ENCODE measurements at places on chromosomes 5 and 9.

DNA sequence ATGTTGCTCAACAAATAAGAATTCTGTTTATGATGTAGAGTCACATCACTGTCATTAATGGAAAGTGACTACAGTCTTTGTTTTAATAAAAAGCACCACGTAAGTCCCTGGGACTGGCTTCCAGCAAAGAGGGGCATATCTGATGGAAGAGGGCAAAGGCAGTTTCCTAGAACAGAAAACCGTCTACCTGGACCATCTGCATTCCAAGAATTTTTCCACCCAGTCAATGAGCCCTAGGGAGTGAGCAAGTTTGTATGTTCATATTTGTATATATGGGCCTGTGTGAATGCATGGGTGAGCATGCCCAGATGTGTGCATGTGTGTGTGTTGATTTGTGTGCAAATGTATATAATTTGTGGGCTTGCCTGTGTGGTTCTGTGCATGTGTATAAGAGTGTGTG lies 156.8 kb upstream of the SEMA6A start:
- no peak for DNase-seq

- DNase-seq: no peak
These were observed 117.4 kb upstream of the ELL2 start for GRCh38 chr5:96079075-96079474.

- DNase-seq: no peak
These were observed 400.9 kb upstream of the MEF2C start for GRCh38 chr5:89283728-89284493.

GRCh38 chr5:6790346-6790865 lies 77.2 kb downstream of the TENT4A start:
- DNase-seq: no peak

DNA sequence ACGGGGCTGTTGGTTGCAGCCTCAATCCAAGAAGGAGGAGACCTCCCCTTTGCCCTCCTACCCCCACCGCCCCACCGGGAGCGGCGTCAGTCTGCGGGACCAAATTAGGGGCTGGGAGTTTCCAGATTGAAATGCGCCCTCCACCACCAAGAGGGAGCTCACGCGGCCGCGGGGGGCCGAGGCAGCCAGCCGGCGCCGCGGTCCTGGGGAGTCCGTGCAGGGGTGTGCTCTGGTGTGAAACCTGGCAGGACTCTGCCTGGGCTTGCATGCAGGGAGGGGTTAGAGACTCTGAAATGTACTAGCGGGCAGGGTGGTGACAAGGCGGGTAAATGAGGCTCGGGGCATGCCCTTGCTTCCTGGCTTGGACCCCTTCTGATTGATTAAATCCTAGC lies 989 bp upstream of the FBN2 start:
- DNase-seq: no peak

DNA sequence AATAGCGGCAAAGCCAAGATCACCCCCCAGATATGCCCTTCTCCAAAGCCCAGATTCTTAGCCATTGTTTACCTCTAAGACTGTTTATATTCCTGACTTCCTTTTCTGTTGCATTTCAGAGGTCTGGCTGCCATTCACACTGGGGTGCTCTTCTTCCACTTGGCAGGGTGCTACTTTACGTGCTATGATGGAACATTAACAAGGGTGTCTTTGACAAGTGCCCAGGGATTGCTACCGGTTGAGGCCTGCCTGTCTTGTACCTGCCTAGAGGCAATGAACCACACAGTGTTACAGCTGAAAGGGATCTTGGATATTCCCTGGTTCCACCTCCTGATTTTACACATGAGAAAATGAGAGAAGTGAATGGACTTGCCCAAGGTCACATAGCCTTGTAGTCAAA lies 352.1 kb upstream of the KIF2A start:
- DNase-seq: no peak

DNA sequence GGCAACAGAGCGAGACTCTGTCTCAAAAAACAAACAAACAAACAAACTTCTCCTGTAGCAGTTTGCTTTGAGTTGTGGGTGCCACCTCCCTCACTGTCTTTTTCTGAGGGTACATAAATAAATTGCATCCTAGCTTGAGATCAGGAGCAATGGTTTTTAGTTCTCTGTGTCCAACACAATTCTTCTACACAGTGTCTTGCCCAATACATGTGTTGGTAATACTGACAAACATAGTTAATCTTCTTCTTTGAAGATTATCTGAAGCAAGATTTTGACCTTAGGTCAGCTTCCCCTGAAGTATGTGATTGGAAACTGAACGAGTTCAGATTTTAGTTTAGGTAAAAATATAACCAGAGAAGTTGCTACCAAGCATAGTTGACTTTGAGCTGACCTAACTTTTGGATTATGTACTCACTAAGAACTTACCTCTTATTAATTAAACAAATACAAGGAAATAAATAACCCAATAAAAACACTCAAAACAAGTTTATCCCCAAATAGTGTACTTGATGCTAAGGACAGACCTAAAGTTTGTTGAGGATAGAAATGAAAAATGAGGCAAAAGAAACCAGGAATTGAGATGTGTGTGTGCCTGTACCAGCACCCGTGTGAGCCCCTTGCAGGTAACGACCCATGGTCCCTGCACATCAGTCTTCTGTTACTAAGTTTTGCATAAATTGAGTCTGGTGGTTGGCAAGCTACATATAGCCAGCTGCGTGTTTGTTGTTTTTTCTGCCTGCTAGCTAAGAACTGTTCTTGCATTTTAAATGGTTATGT lies 16.2 kb downstream of the TJP2 start:
- DNase-seq: no peak

DNA sequence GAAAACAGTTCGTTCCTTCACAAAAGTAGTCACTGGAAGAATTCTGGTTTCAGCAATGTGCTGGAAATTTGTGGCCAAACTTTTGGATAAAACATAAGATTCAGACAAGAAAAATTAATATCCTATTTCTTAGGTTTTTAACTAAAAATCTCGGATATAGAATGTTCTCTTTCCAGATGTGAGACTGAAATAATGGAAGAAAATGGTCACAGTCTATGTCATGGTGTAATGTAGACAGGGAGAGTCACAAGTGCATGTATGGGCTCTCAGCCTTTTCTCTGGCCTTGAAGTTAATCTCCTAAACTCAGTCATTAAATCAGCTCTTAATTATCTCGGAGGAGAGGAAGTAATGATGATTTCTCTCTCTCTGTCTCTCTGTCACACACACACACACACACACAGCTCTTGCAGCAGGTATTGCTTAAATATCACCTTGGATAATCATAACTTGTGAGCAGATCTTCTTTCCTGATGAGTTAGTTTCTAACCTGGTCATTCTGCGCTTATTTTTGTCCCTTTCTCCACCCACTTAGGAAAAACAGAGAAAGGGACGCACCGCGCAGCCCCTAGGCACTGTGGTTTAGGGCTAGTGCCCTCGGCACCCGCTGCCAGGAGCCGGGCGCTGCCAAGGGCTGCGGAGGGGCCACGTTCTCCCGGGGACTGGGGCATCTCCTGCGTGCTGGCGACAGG lies 672 bp upstream of the ITGA2 start:
- no peak for DNase-seq

GRCh38 chr5:1666812-1667588 lies 132.6 kb downstream of the MRPL36 start:
- DNase-seq: peak; percentile 83

- DNase-seq: no peak
These were observed 412.7 kb downstream of the PIK3R1 start for GRCh38 chr5:68628082-68628814.

GRCh38 chr9:131627648-131628458 lies 82.5 kb downstream of the PRRT1B start:
- no peak for DNase-seq

- no peak for DNase-seq
These were observed 38.6 kb downstream of the CRB2 start for GRCh38 chr9:123394291-123395235.

DNA sequence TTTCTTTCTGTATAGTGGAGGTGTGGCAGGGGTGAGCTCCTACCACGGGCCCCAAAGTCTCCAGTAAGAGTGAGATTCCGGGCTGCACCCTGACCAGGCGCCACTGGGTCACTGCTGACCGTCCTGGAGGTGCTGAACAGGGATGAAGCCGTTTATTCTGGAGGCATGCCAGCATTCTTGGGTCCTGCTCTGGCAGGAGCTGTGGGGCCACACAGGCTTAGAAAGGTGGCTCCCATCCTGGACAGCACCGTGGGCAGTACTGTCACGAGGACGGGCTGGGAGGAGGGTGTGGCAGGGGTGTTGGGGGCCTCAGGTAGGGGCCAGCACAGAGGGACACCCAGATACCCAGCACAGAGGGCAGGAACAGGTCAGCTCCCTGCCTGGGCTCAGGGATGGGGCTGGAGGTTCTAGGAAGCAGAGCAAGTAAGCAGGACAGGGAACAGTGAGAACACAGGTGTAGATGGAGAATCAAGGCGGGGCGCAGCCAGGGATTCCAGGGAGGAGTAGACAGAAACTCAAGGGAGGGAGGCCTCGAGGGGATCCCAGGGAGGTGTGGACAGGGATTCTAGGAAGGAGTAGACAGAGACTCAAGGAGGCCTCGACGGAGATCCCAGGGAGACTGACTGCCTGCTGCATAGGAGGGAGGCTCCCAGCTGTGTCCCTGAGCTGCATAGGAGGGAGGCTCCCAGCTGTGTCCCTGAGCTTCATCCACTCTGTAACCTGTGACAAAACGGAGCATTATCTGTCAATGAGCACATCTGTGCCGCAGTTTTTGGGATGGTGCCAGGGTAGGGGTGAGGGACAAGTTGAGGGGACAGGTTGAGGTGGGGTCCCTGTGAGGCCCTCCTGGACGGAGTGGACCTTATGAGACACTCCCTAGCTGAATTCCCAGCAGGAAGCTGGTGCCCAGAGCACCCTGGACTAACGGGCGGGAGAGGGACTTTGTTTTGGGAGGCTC lies 1.1 kb upstream of the PLEKHG4B start:
- DNase-seq: no peak

DNA sequence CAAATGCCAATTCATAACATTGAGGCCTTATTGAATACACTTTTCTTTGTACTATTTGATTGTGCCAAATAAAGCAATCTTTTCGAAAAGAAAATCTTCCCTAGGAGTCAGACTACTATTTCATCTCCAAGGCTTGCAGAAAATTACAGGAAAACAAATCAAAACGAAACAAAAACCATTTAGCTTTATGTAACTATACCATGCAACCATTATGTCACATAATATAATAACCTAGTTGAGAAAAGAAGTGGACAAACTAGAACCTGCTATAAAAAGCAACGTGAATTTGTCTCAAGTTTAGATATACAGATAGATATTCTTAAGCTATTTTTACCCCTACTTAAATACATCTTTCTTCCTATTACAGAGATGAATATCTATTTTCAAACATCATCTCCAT lies 18.0 kb downstream of the HTR4 start:
- DNase-seq: no peak

DNA sequence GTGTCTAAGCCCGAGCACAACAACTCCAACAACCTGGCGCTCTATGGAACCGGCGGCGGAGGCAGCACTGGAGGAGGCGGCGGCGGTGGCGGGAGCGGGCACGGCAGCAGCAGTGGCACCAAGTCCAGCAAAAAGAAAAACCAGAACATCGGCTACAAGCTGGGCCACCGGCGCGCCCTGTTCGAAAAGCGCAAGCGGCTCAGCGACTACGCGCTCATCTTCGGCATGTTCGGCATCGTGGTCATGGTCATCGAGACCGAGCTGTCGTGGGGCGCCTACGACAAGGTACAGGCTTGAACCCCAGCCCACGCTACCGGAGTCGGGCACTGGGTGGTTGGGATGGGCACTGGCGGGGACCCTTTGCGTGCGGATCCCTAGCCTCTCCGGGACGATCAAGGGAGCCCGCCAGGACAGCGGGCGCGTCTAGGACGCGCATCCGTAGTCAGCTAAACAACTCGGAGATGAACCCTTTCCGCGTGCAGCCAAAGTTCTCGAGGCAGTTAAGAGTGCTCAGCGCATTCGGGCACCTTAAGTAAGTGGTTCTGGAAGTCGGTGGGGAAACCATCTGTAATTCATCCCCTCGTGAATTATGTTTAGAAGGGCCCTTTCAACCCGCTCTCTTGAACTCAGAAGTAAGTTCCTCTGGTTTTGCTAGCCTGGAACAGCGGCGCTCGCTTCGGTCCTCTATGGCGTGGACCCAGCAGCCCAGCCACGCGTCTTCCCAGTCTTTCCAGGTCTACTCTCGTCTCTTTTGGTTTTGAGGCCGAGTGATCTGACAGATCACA lies 1.3 kb downstream of the KCNN2 start:
- DNase-seq: peak; percentile 44

DNA sequence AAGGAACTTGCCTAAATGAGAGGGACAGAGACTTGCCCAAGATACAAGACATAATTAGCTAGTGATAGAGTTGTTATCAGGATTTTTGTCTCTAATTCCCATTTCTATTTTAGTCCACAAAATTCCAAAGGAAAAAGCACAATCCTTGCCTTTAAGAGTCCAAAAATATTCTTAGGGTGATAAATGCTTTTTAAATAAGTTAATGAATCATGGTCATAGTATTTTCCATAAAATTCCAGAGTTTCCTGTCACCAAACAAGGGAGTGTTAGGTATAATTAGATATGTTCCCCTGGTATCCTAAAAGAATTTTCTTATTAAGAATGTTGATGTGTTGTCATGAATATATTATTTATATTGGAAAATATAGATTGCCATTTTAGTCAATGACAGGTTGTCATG lies 21.8 kb upstream of the CEP72 start:
- no peak for DNase-seq

DNA sequence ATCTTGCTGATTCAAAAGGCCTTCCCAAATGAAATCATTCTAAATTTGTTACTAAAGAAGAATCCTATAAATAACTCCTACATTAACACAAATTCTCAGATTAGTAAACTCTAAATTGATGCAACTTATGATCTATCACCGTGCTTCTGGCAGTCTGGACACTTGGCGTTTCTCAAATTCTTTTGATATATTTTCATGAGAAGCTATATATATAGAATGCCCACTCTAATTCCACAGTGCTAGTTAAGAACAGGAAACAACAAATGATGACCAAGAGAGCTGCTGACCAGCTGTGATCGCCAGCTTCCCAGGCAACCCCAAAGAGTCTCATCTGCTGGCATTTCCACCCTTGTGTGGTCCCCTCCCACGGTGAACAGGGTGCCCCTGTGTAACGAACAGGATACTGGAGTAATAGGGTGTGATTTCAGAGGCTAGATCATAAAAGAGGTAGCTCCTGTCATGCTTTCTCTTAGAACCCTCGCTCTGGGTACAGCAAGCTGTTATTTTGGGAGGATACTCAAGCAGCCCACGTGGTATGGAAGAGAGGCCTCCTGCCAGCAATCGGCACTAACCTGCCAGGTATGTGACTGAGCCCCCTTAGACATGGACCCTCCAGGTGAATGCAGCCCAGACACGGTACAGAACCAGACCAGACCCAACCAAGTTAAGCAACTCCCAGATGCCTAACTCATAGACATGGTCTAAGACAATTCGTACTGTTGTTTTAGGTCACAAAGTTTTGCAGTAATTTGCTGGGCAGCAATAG lies 64.7 kb downstream of the CDC14B start:
- no peak for DNase-seq

DNA sequence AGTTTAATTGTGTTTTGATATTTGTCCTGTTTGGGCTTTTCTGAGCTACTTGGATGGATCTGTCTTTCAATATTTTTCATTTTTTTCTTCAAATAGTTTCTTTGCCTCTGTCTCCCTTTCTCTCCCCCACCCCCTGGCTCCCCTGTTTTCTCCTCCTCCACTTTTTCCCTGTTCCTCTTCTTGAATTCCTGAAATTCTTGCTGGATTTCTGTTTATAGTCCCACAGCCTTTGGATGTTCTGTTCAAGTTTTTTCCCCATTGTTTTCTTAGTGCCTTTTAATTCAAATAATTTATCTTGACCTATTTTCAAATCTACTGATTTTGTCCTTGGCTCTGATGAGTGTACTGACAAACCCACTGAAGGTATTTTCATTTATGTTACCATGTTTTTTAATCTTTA lies 113.0 kb downstream of the VPS13A start:
- no peak for DNase-seq

GRCh38 chr9:134356496-134357470 lies 30.5 kb downstream of the RXRA start:
- no peak for DNase-seq

- no peak for DNase-seq
These were observed 417.1 kb downstream of the KDM4C start for GRCh38 chr9:7174884-7175283.
